ENCODE measurements at places on chromosomes 7 and 10. TPM values are rescaled to one million over a fixed set of nuclear protein-coding genes. Genes with fewer than 3 reads are reported as not detected.

Gene SLC26A3
- not detected for total RNA-seq

Gene CAMK2B
- total RNA-seq: 0.59 TPM

Gene BMPER
- 56.5 TPM for total RNA-seq

Gene BUD23
- 51.5 TPM for total RNA-seq

Gene GRID1
- under 0.01 TPM for total RNA-seq

Gene FOXI2
- not detected for total RNA-seq

Gene OR2A5
- total RNA-seq: not detected

Gene NUB1
- total RNA-seq: 32.2 TPM

Gene ADARB2
- total RNA-seq: not detected

Gene COL26A1
- not detected for total RNA-seq

Gene TFEC
- total RNA-seq: 0.12 TPM

Gene KCNMA1
- 9.8 TPM for total RNA-seq

Gene SH2D4B
- not detected for total RNA-seq

Gene LAMB4
- total RNA-seq: 0.12 TPM

Gene PRKG1
- 76.2 TPM for total RNA-seq

Gene POLR2J2
- 2.0 TPM for total RNA-seq

Gene GCK
- 1.6 TPM for total RNA-seq

Gene LIPN
- total RNA-seq: not detected

Gene PRLHR
- not detected for total RNA-seq

Gene PDIA4
- total RNA-seq: 381 TPM

Gene MKX
- total RNA-seq: 0.08 TPM

Gene BTBD16
- not detected for total RNA-seq

Gene DCLRE1C
- total RNA-seq: 19.0 TPM

Gene PTPRZ1
- total RNA-seq: 0.12 TPM

Gene LRRTM3
- not detected for total RNA-seq

Gene CFAP58
- total RNA-seq: 0.75 TPM

Gene LRMDA
- 2.3 TPM for total RNA-seq

Gene CPVL
- 1.9 TPM for total RNA-seq

Gene CALCR
- not detected for total RNA-seq

All from smooth muscle cell of the coronary artery (primary cell).